Lower lobe of right lung (tissue), 2 donors: ENCODE measurements at places on chromosomes 1 and 21. TPM values are rescaled to one million over a fixed set of nuclear protein-coding genes. Genes with fewer than 3 reads are reported as not detected.

GRCh38 chr1:36161641-36162531 lies 5.9 kb downstream of the MAP7D1 start:
- H3K27me3 ChIP-seq: no peaks in the 10 kb centered on the region
- H3K27ac ChIP-seq: peak overlapping the region; percentile 91
- peaks cover 92% of the 10 kb centered on the region for H3K4me1 ChIP-seq
- peak; percentile 83 for DNase-seq

DNA sequence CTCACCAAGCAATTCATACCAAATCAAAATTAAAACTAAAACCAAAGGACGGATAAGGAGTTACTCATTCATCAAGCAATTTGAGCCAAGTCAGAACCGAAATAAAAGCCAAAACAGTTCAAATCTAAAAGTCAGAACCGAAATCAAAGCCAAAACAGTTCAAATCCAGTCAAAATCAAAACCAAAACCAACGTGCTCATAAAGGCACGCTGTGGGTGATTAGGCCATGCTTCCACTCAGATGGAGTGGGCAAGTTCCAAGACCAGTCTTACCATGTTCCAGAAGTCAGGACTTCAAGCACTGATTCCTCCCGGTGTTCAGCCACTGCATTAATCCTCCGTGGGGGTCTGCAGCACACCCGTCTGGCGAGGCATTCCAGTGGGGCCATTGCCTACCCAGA lies 409.3 kb downstream of the TGFB2 start:
- H3K27ac ChIP-seq: no peak overlapping the region
- no peak overlapping the region for H3K4me3 ChIP-seq
- DNase-seq: no peak

The GPR52 gene
- total RNA-seq: 2.6 TPM

- H3K4me1 ChIP-seq: no peaks in the 10 kb centered on the region
- no peak for DNase-seq
- no peak overlapping the region for H3K4me3 ChIP-seq
- no peak overlapping the region for H3K27ac ChIP-seq
These were observed 10.5 kb downstream of the ACOT11 start for GRCh38 chr1:54558434-54559030.

DNA sequence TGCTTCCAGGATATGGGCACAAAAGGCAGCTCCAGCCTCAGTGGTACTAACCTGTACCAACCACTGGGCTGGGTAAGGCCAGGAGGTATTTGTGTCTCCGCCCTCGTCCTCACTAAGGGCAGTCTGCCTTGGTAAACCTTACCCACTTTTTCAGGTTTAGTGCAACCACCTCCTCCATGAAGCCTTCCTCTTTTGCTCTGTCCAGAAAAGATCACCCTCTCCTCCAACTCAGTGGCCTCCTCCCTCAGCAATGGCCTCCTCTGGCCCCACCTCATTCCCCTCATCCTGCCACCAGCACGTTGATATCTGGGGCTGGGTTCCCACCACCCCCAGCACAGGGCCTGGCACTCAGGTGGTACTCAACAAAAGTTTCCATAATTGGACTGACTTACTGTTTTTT lies 161.5 kb downstream of the GRIK3 start:
- DNase-seq: no peak
- H3K36me3 ChIP-seq: no peaks in the 10 kb centered on the region
- H3K4me1 ChIP-seq: no peaks in the 10 kb centered on the region
- H3K4me3 ChIP-seq: no peak overlapping the region
- H3K27ac ChIP-seq: no peak overlapping the region

DNA sequence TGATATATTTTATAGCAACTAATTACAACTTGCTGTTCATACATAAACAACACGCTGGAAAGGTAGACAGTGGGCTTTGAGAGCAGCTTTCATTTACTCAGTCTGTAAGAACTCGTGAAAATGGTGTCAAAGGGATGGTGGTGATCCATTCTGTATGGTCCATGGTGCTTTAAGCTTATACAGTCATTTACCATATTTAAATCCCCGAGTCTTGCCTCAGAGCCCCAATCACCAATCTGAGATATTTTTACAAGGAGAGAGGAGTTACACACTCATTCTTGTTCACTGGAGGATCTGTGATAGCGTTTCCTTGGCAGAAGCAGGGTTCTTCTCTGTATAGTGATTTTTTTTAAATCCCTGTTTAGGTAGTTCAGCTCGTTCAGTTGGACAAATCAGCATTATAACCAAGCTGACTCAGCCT lies 694.6 kb downstream of the USP25 start:
- H3K4me1 ChIP-seq: no peaks in the 10 kb centered on the region
- peak overlapping the region; percentile 38 for H3K27ac ChIP-seq
- no peaks in the 10 kb centered on the region for H3K36me3 ChIP-seq
- no peaks in the 10 kb centered on the region for H3K27me3 ChIP-seq

- no peak overlapping the region for H3K27ac ChIP-seq
- H3K36me3 ChIP-seq: no peaks in the 10 kb centered on the region
- DNase-seq: no peak
- no peaks in the 10 kb centered on the region for H3K27me3 ChIP-seq
These were observed 63.9 kb upstream of the GRHL3 start for GRCh38 chr1:24255226-24255625.

- no peaks in the 10 kb centered on the region for H3K27me3 ChIP-seq
- H3K4me1 ChIP-seq: no peaks in the 10 kb centered on the region
- no peak overlapping the region for H3K4me3 ChIP-seq
- DNase-seq: no peak
These were observed 166.1 kb downstream of the PLA2G4A start for GRCh38 chr1:186994897-186995296.

- H3K4me1 ChIP-seq: peaks cover 25% of the 10 kb centered on the region
- no peaks in the 10 kb centered on the region for H3K27me3 ChIP-seq
- no peak for DNase-seq
- H3K27ac ChIP-seq: no peak overlapping the region
- H3K36me3 ChIP-seq: no peaks in the 10 kb centered on the region
These were observed 5.9 kb upstream of the SLC6A9 start for GRCh38 chr1:44037154-44037553.

GRCh38 chr21:31448496-31448895 lies 104.4 kb upstream of the TIAM1 start:
- H3K27me3 ChIP-seq: no peaks in the 10 kb centered on the region
- H3K36me3 ChIP-seq: no peaks in the 10 kb centered on the region
- H3K4me1 ChIP-seq: peaks cover 25% of the 10 kb centered on the region
- DNase-seq: no peak
- H3K27ac ChIP-seq: no peak overlapping the region

- H3K27me3 ChIP-seq: no peaks in the 10 kb centered on the region
- H3K4me3 ChIP-seq: no peak overlapping the region
- H3K36me3 ChIP-seq: no peaks in the 10 kb centered on the region
- H3K4me1 ChIP-seq: no peaks in the 10 kb centered on the region
- H3K27ac ChIP-seq: no peak overlapping the region
- DNase-seq: no peak
These were observed 22.2 kb downstream of the DYNLT5 start for GRCh38 chr1:66774438-66774837.

- peaks cover 39% of the 10 kb centered on the region for H3K4me1 ChIP-seq
- no peaks in the 10 kb centered on the region for H3K36me3 ChIP-seq
- H3K27ac ChIP-seq: no peak overlapping the region
- no peak overlapping the region for H3K4me3 ChIP-seq
- DNase-seq: no peak
These were observed 52.4 kb downstream of the ARHGEF10L start for GRCh38 chr1:17591814-17592430.

GRCh38 chr1:150066838-150067183 lies 765 bp upstream of the VPS45 start:
- H3K4me1 ChIP-seq: peaks cover 20% of the 10 kb centered on the region
- peak; percentile 61 for DNase-seq
- H3K4me3 ChIP-seq: peak overlapping the region; percentile 85
- no peaks in the 10 kb centered on the region for H3K27me3 ChIP-seq

DNA sequence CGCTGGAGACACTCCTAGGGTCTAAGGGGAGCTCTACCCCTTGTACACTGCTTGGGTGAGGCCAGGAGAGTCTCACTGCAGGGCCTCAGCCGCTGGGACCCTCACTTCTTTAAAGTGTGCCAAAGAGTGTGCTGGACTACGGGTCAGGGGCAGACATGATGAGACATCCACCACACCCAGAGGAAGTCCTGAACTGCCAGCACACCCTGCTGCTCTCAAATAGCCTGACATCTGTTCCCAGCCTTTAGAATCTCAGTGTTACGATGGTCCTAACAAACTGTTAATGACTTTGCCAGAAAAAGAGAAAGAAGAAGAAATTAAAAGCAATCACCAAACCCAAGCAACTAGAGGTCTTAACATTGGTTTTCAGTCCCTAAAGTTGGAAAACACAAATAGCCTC lies 49.0 kb downstream of the MRPL37 start:
- no peak for DNase-seq
- H3K27ac ChIP-seq: no peak overlapping the region
- peaks cover 51% of the 10 kb centered on the region for H3K36me3 ChIP-seq
- no peak overlapping the region for H3K4me3 ChIP-seq
- H3K4me1 ChIP-seq: no peaks in the 10 kb centered on the region
- H3K27me3 ChIP-seq: no peaks in the 10 kb centered on the region

- H3K27me3 ChIP-seq: no peaks in the 10 kb centered on the region
- no peaks in the 10 kb centered on the region for H3K4me1 ChIP-seq
- no peaks in the 10 kb centered on the region for H3K36me3 ChIP-seq
- DNase-seq: no peak
These were observed 221.9 kb downstream of the GIPC2 start for GRCh38 chr1:78267513-78268218.

GRCh38 chr1:152770411-152770810 lies 4.5 kb upstream of the LCE1F start:
- no peak overlapping the region for H3K4me3 ChIP-seq
- H3K27me3 ChIP-seq: no peaks in the 10 kb centered on the region
- H3K4me1 ChIP-seq: no peaks in the 10 kb centered on the region
- DNase-seq: no peak
- H3K36me3 ChIP-seq: no peaks in the 10 kb centered on the region
- H3K27ac ChIP-seq: no peak overlapping the region

The RIMKLA gene
- total RNA-seq: 7.1 TPM

The CD48 gene
- 26.3 TPM for total RNA-seq

DNA sequence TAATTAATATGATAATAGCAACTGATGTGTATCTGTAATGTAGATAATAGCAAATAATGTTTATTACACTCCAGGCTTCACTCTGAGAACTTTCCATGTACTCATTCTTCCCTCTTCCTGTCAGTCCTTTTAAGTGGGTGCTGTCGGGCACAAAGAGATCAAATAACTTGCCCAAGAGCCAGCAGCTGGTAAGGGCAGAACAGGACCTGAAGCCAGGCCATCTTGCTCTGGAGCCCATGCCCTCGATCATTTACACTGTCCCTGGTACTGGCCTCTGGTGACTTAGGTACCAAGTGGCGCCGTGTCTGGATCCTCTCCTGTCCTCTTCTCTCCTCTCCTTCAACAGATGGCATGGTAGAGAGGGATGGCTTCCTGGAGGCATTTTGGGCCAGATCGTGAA lies 97.2 kb downstream of the VPS13D start:
- no peak for DNase-seq
- H3K4me1 ChIP-seq: no peaks in the 10 kb centered on the region
- no peak overlapping the region for H3K27ac ChIP-seq
- H3K4me3 ChIP-seq: no peak overlapping the region

The KRTAP27-1 gene
- not detected for total RNA-seq

GRCh38 chr1:54872036-54872331 lies 15.0 kb downstream of the DHCR24 start:
- peaks cover 88% of the 10 kb centered on the region for H3K36me3 ChIP-seq
- H3K4me3 ChIP-seq: no peak overlapping the region
- H3K27ac ChIP-seq: no peak overlapping the region
- peaks cover 20% of the 10 kb centered on the region for H3K4me1 ChIP-seq
- H3K27me3 ChIP-seq: no peaks in the 10 kb centered on the region
- DNase-seq: no peak

The LCE2C gene
- total RNA-seq: not detected

- no peak for DNase-seq
- no peaks in the 10 kb centered on the region for H3K27me3 ChIP-seq
- H3K36me3 ChIP-seq: no peaks in the 10 kb centered on the region
- no peak overlapping the region for H3K4me3 ChIP-seq
- H3K27ac ChIP-seq: no peak overlapping the region
These were observed 118.0 kb upstream of the SPAG17 start for GRCh38 chr1:118303064-118303463.

DNA sequence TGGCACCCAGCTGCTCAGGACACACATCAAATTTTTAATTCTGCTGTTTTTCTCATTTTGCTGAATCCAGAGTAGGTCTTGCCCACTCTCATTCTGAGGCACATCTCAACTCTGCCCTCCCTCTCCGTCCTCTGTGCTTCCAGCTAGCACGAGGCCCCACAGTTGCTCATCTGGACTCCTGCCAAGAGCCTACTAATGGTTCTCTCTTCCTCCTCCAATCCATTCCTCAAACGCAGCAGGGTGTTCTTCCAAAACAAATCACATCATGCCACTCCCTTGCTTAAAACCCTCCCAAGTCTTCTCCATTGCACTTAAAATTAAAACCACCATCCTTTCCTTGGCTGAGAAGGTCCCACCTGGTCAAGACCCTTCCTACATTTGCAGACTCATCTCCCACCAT lies 49.8 kb upstream of the SCAF4 start:
- H3K27me3 ChIP-seq: no peaks in the 10 kb centered on the region
- no peak for DNase-seq
- no peaks in the 10 kb centered on the region for H3K36me3 ChIP-seq
- H3K4me1 ChIP-seq: peaks cover 5% of the 10 kb centered on the region
- no peak overlapping the region for H3K4me3 ChIP-seq

The TMEM201 gene
- total RNA-seq: 8.2 TPM

- peaks cover 32% of the 10 kb centered on the region for H3K4me1 ChIP-seq
- peak overlapping the region; percentile 76 for H3K4me3 ChIP-seq
- H3K27ac ChIP-seq: peak overlapping the region; percentile 77
- DNase-seq: peak; percentile 52
These were observed 1.0 kb downstream of the NPR1 start for GRCh38 chr1:153679337-153680119.

DNA sequence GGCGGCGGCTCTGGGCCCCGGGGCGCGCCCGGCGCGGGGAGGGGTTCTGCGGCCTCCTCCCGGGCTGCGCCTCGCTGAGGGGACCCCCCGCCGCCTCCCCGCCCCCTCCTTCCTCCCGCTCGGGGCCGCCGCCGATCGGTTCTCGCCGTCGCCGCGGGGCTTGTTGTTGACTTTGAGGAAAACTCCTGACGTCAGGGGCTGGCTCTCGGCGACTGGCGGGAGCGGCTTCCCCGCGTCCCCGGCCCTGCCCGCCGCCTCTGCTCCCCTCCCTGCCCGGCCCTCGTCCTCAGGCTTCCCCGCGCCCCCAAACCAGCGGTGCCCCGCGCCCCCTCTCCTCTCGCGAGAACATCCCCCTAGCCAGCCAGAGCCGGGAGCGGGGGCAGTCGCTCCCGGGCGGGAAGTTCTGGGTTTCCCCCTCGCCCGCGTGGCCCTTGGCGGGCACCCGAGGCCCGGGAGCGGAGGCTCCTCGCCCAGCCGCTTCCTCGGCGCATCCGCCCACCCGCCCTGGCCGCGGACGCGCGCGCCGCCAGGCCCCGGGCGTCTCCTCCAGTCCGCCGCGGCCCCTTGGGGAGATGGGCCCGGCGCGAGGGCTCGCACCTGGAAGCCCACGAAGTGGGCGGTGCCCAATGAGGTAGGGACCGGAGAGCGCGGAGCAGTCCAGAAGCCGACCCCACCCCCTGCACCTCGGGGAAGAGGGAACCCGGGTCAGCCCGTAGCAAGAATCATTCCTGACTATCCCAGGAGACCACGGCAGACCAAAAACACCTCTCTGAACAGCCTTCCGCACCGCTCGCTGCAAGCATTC lies 611 bp upstream of the AKT3 start:
- peaks cover 15% of the 10 kb centered on the region for H3K4me1 ChIP-seq
- peak overlapping the region; percentile 74 for H3K4me3 ChIP-seq
- peak; percentile 80 for DNase-seq
- H3K27ac ChIP-seq: peak overlapping the region; percentile 89
- H3K27me3 ChIP-seq: no peaks in the 10 kb centered on the region
- H3K36me3 ChIP-seq: no peaks in the 10 kb centered on the region
